Testis (tissue), 5 donors: ENCODE measurements at places on chromosomes 4 and X. TPM values are rescaled to one million over a fixed set of nuclear protein-coding genes. Genes with fewer than 3 reads are reported as not detected.
A peak's percentile ranks its signal among the peaks of the same experiment; 100 is the strongest.

GRCh38 chr4:41879552-41879951 is 55.7 kb upstream of the TMEM33 start:
- peaks cover 8% of the 10 kb centered on the region for H3K4me1 ChIP-seq
- H3K4me3 ChIP-seq, result no peak overlapping the region
- no peaks in the 10 kb centered on the region for H3K36me3 ChIP-seq

NHS gene
- total RNA-seq, result 21.8 TPM

DNA sequence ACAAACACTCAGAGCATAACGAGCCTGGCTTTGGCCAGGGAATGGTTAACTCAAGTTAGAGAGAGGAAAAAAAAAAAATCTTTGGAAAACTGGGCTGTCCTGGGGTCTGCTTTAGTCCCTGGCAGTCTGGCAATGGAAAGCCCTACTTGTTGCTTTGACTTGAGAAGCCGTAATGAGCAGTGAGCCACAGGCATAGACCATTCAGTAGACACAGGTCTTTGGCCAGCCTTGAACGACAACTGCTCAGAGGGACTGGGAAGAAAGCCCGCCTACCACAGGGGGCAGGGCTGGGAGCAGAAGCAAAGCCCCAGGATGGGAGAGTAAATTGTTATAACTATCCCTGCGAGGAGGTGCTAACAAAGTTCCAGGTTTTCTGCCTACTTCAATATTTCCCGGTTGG is 25.9 kb downstream of the SLC25A43 start:
- H3K27ac ChIP-seq, result no peak overlapping the region
- H3K4me1 ChIP-seq, result no peaks in the 10 kb centered on the region
- no peak overlapping the region for H3K4me3 ChIP-seq
- no peaks in the 10 kb centered on the region for H3K27me3 ChIP-seq
- H3K36me3 ChIP-seq, result no peaks in the 10 kb centered on the region

DNA sequence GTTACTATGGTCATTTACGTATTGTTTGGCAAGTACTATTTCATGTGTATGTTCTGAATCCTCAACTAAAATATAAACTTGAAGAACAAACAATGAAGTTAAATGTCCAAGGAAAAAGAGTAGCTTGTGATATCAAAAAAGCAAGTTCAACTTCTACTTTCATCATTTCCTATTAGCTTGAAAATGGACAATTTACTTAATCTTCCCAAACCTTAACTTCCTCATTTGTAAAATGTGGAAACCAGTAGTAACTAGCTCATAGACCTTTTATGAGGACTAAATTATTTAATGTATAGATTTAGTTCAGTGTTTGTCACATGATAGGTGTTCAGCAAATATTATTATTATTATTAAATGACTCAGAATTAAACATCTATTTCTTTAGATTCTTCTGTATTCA is 276.8 kb upstream of the TET2 start:
- H3K27me3 ChIP-seq, result no peaks in the 10 kb centered on the region
- no peak overlapping the region for H3K4me3 ChIP-seq
- no peaks in the 10 kb centered on the region for H3K36me3 ChIP-seq
- DNase-seq, result no peak

- H3K36me3 ChIP-seq, result no peaks in the 10 kb centered on the region
- peak overlapping the region; percentile 91 for H3K27ac ChIP-seq
- no peaks in the 10 kb centered on the region for H3K27me3 ChIP-seq
- peak; percentile 87 for DNase-seq
These were observed 720 bp downstream of the RPL10 start for GRCh38 chrX:154398668-154399526.

CENPVL1 gene
- total RNA-seq, result not detected

- H3K27ac ChIP-seq, result no peak overlapping the region
- H3K27me3 ChIP-seq, result no peaks in the 10 kb centered on the region
- H3K36me3 ChIP-seq, result no peaks in the 10 kb centered on the region
- no peak overlapping the region for H3K4me3 ChIP-seq
- DNase-seq, result no peak
- H3K4me1 ChIP-seq, result no peaks in the 10 kb centered on the region
These were observed 50.1 kb downstream of the STARD8 start for GRCh38 chrX:68697465-68698125.

DNA sequence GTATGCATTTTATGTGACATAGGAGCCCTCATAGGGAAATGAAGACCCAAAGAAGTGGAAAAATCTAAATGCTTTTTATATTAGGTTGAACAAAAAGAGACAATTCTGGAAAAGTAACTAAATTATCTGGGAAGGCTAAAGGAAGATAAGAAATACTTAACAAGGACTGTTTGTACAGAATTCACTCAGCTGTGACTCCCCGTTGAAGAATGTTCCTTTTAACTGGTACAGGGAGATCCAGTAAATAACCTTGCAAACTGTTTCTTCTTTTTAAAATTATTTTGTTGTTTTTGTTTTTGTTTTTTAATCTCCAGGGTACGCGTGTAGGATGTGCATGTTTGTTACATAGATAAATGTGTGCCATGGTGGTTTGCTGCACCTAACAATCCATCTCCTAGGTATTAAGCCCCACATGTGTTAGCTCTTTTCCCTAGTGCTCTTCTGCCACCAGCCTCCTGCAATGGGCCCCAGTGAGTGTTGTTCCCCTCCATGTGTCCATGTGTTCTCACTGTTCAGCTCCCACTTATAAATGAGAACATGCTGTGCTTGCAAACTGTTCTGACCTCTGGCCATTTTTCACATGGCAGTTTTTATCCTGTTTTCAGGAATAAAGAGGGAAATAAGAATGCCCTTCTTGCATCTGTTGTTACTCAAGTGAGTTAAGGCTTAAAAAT is 81.7 kb downstream of the PWWP3B start:
- H3K27ac ChIP-seq, result peak overlapping the region; percentile 75
- H3K27me3 ChIP-seq, result no peaks in the 10 kb centered on the region
- no peak overlapping the region for H3K4me3 ChIP-seq
- DNase-seq, result peak; percentile 59
